ENCODE measurements at places on chromosomes 5 and 9. TPM values are rescaled to one million over a fixed set of nuclear protein-coding genes. Genes with fewer than 3 reads are reported as not detected.
A peak's percentile ranks its signal among the peaks of the same experiment; 100 is the strongest.

DNA sequence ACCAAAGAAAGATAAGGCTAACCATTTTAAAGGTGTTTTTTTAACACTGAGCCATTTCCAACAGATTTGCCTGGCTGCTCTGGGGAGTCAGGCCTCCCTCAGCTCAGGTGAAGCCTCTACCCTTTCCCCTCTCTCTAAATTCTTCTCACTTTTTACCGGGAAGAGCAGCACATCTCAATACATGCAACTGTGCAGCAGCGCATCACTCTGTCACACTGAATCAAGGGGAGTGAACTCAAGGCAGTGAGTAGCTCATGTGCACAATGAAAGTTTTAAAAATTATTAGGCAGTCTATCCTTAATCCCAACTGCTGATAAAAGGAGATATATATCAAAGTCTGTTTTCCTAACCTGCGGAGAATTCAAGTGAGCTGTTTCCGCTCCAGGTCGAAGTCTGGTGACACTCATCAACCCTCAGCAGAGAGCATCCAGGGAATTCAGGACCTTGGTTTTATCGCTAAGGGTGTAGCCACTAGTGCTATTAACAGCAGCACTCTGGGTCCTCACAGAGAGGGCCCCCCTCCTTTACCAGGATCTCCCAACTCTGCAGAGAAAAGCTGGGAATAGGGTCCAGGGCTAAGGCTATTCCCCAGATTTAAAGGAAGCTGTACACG is 1.0 kb downstream of the CEMIP2 start:
- H3K4me1 ChIP-seq, result peaks cover 63% of the 10 kb centered on the region
- H3K27ac ChIP-seq, result peak overlapping the region; percentile 92
- peak overlapping the region; percentile 98 for H3K4me3 ChIP-seq
- no peaks in the 10 kb centered on the region for H3K27me3 ChIP-seq
- no peak for DNase-seq
- peaks cover 3% of the 10 kb centered on the region for H3K36me3 ChIP-seq

- H3K27ac ChIP-seq, result no peak overlapping the region
- no peaks in the 10 kb centered on the region for H3K27me3 ChIP-seq
- no peak overlapping the region for H3K4me3 ChIP-seq
- H3K36me3 ChIP-seq, result no peaks in the 10 kb centered on the region
- DNase-seq, result no peak
Measured at GRCh38 chr5:168126606-168127005, 164.8 kb upstream of the WWC1 start.

PDE6A gene
- total RNA-seq, result not detected

PDE4D gene
- 25.5 TPM for total RNA-seq

Measured in activated B cell treated with CpG ODN at 0.5 μM for 24 hours (primary cell).